ENCODE measurements at places on chromosomes 7 and 10.

- DNase-seq, result no peak
These were observed 227.7 kb downstream of the SKIDA1 start for GRCh38 chr10:21297603-21298383.

- DNase-seq, result no peak
These were observed 387.2 kb downstream of the CNTNAP2 start for GRCh38 chr7:146503844-146504243.

DNA sequence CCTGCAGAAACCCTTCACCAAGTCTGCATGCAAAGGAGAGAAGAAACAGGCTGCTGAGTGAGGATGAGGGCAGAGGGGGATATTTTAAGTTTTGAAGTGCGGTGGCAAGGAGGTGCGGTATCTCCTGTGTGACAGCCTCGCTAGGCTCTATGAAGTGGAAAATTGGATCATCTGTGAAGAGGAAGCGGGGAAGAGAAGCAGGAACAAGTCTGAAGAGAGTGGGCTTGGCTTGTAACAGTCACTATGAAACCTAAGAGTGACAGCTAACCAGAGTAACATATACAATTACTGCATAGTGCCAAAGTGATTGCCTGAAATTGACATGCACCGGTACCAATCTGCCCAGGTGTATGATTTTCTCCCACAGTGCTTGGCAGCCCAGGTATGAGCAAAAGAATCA, 287.5 kb upstream of the KLF14 start:
- no peak for DNase-seq

GRCh38 chr7:26167303-26167934, 15.4 kb downstream of the NFE2L3 start:
- DNase-seq, result no peak

GRCh38 chr10:3882855-3883254, 97.8 kb upstream of the KLF6 start:
- DNase-seq, result no peak

DNA sequence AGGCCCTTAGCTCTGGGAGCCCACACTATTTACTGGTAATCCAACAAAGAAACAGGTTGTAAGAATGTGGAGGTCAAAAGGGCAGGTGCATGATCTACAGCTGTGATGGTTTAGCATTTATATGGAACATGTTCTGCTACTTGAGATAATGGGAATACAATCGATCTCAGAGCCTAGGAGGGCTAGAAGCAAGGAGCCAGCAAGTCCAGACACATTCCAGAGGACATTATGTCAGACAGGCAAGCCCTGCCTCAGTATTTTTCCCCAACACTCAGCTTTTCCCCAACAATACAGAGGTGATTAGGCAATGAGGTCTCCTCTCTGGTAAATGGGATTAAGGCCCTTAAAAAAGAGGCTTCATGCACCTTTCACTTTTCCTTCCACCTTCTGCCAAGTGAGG, 21.4 kb upstream of the GNAT3 start:
- no peak for DNase-seq

- no peak for DNase-seq
These were observed 39.5 kb downstream of the RBM28 start for GRCh38 chr7:128304212-128304611.

DNA sequence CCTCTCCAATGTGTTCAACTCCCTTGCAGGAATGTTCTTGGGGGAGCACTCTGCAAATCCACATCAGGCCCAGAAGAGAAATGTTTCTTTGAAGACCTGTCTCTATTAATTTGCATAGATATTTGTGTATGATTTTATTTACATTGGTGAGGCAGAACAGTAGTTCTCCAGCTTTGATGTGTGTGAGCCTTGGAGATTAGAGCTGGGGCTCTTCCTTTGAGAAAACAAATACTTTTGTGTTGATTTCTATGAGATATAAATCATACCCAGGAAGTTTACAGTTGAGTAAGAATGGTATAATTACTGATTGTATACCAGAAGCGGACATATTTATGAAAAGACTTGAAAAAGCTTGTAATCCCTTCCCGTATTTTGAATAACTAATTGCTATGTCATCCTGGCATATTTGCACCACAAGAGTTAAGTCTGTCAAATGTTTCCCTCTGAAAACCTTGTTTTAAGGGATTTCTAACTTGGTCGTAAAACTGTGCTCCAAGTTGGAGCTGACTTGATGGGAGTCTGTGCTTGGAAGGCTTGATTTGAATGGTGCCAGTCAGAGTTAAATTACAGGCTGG, 468.5 kb downstream of the LRMDA start:
- no peak for DNase-seq

DNA sequence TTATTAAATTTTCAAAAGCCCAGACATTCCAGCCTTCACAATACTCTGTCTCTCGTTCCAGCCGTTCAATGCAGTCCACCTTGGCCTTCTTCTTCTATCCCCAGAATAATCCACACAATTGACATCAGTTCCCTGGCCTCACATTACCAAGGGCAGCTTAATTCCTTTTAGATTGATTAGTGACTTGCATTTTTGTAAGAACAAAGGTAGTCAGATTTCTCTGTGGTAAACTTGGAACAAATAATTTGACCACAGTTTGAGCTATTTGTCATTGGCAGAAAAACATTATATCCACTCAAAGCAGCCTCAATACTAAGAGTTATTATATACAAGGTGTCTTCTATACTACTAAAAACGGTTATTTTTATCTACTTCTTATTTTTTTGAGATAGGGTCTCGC, 5.1 kb upstream of the CYTH3 start:
- DNase-seq, result no peak

DNA sequence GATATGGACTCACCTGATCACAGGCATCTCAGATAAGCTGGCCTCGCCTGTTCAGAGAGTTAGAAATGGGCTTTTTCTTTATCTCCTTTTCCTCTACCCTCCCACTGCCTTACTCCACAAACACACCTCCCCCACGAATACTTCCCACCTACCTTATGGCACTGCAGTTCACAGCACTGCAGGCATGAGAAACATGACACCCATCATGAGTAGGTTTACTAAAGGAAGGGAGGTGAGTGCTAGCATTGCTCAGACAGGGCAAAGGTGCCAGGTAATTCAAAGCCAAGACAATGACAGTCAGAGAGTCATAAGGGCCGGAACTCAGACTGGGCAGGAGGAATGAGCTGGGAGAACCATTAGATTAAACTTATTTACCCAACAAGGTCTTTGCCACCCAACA, 220.6 kb downstream of the FAM107B start:
- DNase-seq, result no peak

DNA sequence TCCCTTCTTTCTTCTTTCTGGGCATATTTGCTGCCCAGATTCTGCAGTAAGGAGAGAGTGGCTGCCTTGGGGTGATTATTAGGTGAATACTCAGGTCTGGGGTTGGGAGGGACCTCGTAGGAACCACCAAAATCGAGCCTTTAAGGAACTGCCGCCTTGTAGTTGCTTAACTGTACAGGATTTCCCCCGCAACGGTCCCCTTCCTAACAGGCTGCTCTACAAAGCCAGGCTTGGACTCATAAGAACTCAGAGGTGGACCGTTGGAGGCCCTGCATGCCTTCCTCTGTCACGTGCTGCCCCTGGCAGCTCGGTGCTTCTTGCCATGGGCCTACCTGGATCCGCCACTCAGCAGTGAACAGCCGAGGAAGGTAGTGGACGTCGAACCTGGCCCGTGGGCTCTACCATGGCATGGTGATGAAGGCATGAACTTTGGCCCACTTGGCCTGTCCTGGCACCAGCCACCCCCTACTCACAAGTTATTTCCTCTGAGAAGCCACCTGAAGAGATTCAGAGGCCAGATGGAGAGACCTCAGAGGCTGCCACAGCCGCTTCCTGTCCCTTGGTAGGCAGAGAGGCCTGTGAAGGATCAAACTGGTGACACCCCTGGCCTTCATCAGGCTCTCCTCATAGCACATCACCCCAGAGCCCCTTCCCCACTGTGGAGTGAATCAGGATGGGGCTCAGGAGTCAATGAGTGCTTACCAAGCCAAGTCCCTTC, 54.6 kb downstream of the NOD1 start:
- DNase-seq, result no peak

Data from cortex of kidney (tissue), 1 donor.